Muscle of arm (tissue), 14 donors: ENCODE measurements at places on chromosomes 13 and 19.
A peak's percentile ranks its signal among the peaks of the same experiment; 100 is the strongest.

DNA sequence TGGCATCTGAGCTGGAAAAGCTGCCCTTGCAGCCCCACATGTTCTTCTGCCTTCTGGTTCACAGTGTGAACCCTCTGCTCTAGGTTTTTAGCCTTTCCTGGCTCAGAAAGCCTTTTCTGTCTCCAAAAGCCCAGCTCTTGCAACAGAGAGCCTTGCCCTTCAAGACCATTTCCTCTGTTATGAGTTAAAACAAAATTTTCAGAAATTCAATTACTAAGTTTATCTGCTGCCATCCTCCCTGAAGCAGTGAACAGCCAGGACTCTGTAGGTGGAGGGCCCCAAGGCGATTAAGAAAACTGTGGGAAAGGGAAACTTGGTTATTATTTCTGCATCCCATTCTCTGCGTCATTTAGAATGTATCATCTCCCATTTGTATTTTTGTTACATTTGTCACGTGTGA, 18.8 kb downstream of the FAM124A start:
- DNase-seq, result no peak

DNA sequence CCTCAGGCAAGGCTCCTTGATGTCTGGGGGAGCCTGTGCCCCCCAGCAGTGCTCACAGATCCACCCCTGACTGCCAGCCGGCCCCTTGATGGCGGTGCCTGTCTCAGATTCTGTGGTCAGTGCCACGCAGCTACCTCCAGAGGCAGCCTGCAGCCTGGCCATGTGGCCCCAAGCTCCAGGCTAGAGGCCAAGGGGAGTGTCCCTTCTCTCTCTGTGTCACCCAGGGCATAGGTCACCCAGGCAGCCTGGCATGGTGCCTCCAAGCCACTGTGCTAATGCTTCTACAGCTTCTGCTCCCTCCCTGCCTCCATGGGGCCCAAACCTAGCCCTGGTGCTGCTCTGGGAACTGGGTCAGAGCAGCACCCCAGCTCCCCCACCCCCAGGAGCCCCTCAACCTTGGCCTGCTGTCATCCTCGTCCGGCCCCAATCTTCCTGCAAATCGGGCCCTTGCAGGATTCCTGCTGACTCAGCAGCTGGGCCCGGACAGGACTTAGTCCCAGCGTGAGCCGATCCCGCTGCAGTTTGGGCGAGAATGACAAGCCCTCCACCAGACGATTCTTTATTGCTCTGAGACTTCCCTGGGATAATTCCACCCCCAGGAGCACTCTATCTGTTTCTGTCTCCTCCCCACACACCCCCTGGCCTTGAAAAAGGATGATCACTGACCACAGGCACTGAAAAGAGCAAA, 2.8 kb upstream of the ARL11 start:
- no peak for DNase-seq

DNA sequence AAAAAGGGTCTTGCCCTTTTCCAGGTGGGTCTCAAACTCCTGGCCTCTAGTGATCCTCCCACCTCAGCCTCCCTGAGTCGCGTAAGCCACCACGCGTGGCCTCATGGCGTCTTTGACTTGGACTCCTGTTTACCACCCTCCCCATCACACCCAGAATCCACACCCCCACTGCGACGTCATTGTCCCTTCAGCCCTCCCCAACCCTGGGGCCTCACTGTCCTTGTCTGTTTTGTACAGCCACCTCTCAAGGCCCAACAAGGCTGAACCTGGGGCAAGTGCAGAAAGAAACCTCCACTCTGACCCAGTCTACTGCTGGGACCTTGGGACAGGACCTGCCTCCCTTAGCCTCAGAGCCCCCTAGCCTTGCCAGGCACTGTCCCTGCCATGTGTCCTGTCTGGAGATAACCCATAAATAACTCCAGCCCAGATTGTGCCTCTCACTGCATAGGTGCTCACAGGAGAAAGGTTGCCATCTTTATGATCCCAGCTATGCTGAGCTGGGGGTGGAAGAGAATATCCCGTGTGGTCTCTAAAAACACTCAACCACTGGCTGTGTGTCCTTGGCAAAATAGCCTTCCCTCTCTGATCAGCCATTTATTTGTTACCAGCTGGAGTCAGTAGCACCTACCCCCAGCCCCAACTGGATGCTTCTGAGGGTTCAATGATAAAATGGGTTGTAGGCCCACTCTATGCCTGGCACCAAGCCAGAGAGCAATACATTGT, 1.8 kb upstream of the IFI30 start:
- DNase-seq, result no peak

DNA sequence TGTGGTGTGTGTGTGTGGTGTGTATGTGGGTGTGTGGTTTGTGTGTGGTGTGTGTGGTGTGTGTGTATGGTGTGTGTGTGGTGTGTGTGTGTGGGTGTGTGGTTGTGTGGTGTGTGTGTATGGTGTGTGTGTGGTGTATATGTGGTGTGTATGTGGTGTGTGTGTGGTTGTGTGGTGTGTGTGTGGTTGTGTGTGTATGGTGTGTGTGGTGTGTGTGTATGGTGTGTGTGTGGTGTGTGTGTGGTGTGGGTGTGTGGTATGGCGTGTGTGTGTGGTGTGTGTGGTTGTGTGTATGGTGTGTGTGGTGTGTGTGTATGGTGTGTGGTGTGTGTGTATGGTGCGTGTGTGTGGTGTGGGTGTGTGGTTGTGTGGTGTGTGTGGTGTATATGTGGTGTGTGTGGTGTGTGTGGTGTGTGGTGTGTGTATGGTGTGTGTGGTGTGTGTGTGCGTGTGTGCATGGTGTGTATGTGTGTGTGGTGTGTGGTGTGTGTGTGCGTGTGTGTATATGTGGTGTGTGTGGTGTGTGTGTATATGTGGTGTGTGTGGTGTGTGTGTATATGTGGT, 8.7 kb downstream of the SHISA7 start:
- DNase-seq, result no peak

DNA sequence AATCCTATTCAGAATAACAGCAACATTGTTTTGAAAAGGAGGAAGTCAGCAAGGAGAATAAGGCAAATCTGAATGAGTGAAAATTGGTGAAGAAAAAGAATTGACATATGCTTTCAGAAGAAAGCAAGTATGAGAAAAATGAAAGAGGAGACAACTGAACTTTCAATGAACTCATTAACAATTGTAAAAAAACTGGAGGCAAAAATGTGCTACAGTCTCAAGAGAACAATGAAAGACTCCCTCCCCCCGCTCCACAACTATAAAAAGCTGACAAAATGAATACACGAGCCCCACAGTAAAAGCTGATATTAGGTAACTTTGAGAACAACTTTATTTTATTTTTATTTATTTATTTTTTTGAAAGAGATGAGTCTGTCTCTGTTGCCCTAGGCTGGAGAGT, 373.1 kb downstream of the DIAPH3 start:
- no peak for DNase-seq

GRCh38 chr13:41550276-41550675, 92.9 kb downstream of the RGCC start:
- DNase-seq, result no peak

GRCh38 chr13:41203810-41204209, 9.4 kb upstream of the KBTBD7 start:
- DNase-seq, result peak; percentile 33

- no peak for DNase-seq
Measured at GRCh38 chr13:73913751-73914518, 220.3 kb downstream of the KLF12 start.
